ENCODE measurements at places on chromosomes 5 and 9.

- no peak for DNase-seq
Measured at GRCh38 chr5:89309268-89309667, 426.3 kb upstream of the MEF2C start.

- no peak for DNase-seq
Measured at GRCh38 chr5:35709688-35710087, 92.0 kb downstream of the SPEF2 start.

DNA sequence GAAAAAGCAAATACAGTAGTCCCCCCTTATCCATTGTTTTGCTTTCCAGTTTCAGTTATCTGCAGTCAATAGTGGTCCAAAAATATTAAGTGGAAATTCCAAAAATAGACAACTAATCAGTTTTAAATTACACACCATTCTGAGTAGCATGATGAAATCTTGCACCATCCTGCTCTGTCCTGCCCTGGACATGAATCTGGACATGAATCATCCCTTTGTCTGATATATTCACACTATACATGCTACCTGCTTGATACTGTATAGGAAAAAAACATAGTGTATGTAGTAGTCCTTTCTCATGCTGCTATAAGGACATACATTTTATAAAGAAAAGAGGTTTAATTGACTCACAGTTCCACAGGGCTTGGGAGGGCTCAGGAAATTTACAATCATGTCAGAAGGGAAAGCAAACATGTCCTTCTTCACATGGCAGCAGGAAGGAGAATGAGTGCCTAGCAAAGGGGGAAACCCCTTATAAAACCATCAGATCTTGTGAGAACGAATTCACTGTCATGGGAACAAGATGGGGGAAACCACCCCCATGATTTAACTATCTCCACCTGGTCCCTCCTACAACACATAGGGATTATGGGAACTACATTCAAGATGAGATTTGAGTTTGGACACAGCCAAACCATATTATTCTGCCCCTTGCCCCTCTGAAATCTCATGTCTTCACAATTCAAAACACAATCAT, 153.9 kb downstream of the ARRDC3 start:
- DNase-seq = no peak

DNA sequence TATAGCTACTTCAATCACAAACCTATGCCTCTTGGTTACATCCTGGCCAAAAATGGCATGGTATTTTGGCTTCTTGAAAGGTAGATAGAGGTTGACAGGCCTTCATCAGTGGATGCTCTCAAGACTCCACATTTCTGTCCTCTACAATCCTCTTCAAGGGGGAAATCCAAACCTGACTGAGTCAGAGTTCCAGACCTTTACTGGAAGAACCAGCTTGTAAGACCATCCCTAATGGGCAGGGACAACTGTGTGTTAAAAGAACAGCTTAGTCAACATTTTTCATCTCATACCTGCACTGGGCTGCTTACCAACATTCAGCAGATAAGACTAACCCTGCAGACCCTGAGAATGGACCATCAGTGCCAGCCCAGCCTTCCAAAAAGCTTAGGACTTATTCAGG, 155.7 kb downstream of the CDK5RAP2 start:
- no peak for DNase-seq

DNA sequence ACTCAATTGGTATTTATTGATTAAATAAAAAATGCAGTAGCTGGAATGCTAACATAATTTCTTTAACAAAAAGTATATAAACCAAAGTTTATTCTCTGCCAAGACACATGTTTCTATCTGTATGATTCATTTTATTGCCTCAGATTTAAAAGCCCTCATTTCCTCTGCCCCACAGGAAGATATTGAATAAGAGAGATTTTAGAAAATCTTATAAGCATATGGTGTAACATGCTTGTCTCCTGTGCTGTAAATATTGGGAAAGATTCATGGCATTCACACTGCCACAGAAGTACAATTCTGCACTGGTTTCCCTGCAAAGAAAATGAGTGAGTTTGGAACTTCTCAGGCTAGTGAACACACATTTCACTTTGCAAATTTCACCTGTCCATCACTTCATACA, 134.9 kb upstream of the FBXL7 start:
- DNase-seq = no peak

DNA sequence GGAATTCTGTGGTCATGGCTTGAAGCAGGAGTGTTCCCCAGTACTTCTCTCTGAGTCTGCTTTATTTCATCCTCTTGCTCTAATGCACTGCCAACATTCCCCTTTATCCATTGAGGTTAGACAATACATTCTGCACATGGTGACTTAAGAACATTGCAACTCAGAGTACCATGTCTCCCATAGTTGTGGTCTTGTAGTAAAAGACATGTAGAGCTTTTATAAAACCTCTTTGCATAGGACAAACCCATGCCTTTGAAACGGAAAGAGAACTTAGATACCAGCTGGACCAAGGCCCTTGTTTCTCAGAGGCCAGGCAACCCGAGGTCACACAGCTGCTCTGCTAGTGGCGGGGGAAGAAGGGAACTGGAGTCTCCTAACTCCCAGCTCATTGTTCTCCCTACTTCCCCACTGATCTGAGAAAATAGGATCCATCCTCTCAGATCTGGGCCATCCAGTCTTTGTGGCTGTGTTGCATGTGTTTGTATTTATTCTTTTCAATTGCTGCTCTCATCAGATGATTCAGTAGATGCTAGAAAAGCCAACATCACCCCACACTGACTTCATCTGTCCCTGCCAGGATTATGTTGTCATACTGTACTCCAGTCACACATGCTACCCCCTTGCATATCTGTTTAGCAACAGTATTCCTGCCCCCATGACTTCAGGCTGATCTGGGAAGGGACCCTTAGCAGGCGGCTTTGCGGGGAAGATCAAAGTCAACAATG, 236.9 kb downstream of the SAXO1 start:
- no peak for DNase-seq

GRCh38 chr5:84384604-84385575, at the start of gene EDIL3:
Gene EDIL3, minus strand, starts transcription at chr5:84384880. Its CDS starts 506 bp downstream, at chr5:84384374.
- no peak for DNase-seq

GRCh38 chr5:150131461-150131860, 24.2 kb downstream of the PDGFRB start:
- DNase-seq = no peak

DNA sequence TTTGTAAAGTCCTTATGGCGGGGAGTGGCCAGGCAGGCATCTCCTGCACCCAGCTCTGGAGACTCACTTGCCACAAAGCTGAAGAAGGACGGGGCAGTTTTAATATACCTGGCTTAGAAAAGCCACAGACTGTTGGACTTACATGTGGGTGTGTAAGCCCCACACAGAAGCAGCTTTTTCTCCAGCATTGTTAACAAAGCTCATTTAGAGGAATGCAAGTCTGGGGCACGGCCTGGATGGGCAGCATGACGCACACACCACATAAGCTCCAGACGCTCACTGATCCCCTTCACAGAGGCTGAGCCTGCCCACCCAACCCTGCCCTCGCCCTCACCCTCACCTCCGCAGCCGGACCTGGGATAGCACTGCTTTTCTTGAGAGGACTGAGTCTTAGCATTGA, 58.0 kb upstream of the PDE8B start:
- no peak for DNase-seq

GRCh38 chr5:144189800-144190429, 19.2 kb downstream of the KCTD16 start:
- peak; percentile 70 for DNase-seq

DNA sequence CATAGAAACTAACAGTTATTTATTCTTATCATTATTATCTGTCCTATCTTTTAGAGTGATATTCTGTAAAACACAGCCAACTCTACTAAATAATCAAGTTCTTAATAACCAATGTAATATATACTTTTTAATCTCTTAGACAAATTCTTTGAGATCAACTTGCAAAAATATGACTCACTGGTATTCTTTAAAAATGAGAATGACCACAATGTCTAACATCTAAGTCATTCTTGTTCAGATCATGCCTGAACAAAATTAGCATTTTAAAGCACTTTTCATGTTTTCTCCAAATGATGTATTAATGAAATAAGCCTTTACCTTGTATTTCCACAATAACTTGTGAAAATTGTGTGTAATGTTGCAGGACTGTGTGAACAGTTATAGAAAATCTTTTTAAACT, 356.9 kb upstream of the RGMB start:
- DNase-seq = no peak

DNA sequence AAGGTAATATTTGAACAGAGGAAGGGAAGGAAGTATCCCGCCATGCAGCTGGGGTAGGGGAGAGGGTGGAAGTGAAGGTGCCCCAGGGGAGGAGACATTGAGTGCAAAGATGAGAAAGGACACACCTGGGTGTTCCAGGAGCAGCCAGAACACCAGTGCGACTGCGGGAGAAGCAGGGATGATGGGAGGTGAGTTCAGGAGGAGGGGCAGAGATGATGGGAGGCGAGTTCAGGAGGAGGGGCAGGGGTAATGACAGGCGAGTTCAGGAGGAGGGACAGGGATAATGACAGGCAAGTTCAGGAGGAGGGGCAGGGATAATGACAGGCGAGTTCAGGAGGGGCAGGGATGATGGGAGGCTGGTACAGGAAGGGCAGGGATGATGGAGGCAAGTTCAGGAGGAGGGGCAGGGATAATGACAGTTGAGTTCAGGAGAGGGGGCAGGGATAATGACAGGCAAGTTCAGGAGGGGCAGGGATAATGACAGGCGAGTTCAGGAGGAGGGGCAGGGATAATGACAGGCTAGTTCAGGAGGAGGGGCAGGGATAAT, 17.2 kb upstream of the SPOCK1 start:
- DNase-seq = no peak

DNA sequence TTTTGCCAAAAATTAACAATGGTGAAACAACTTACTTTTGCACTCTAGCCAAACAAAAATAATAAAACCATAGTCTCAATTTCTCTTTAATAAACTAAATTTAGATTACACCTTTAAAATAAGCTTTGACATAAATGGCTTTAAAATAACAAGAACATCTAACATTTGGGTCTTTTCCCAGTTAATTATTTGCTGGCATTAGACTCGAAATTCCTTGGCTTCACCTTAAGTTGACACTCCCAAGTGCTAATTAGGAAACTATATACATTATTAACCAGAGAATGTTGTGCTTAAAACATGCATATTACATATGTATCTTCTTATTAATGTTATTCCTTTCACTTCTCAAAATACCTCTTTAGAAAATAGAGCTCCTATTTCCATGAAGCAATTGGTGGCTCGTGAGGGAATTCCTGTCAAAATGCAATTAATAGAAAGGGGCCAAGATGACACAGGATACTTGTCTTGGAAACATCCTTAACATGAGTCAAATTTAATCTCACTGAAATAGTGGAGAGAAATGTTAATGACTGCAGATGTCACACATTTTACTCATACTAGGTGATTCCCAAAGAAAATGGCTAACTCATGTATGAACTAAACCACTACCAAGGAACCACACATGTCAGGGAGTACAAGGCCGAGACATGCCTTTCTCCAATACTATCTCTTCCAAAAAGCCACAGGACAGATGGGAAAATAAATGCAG, 932.9 kb upstream of the DMAC1 start:
- DNase-seq = no peak

DNA sequence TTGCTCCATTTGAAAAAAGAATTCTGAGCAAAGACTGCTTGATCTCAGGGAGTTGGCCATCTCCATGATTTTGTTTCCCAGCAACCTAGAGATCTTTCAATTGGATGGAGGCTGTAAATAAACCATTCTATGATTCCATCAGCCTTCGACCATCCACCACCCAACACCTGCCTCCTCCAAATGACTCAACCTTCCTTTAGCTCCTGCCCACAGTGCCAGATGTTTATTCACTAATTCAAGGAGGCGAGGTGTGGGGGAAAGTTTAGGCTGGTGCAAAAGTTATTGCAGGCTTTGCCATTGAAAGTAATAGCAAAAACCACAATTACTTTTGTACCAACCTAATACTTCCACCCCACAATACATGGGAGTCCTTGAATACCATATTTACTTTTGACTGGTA, 327.5 kb downstream of the CAAP1 start:
- DNase-seq = no peak

DNA sequence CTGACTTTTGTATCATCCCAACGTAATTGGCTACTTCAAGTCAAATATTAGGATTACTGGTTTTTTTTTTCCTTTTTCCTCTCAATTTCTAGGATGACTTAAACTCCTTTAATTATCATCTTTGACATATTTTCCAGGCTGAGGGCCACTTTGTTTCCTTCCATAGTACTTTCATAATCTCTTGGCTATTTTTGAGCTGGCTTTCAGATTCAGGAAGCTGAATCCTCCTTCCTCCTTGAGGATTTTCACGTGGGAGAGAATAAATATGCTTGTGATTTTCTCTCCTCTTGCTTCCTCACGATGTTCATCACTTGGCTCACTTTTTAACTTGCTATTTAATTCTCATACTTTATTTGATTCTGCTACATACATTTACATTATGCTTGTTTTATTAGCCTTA, 88.1 kb downstream of the ITGA1 start:
- DNase-seq = no peak

- no peak for DNase-seq
Measured at GRCh38 chr9:20398536-20399338, 223.6 kb downstream of the MLLT3 start.

DNA sequence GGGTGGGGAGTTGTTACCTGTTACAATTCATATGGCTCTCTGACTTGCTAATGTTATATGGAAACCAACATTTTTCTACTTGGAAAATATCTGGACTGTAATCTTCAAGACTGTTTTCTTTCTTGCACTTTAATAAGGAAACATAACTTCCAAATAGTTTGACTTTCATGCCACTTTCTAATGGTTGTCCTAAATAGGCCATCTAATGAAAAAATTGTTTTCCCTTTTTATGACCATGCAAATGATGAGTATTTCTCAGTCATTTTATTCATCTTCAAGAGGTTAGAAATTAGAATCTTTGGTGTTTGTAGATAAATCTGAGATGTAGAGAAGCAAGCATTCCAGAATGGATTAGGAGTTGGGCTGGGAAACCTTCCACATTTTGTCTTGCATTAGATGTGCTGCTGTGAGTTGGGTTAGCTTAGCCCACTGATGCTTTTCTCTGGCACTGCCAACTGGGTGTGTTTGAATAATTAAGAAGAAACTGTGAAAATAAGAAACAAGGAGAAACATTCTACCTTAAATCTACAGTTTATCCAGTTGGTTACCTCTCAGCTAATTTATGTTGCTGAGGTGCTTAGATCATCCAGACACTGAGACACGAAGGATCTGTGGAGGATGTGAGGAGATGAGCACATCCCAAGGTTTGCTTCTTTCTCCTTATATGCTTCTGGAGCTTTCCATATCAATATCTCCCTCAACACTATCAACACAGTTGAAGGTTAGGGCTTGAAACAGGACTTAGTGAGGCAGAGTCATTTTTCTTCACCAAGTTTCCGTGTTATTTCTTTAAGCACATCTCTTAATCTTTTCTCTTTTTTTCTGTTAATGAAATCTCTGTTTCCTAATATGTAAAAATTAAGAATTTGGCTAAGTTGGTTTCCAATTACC, 2.7 kb downstream of the RASGRF2 start:
- DNase-seq = no peak

DNA sequence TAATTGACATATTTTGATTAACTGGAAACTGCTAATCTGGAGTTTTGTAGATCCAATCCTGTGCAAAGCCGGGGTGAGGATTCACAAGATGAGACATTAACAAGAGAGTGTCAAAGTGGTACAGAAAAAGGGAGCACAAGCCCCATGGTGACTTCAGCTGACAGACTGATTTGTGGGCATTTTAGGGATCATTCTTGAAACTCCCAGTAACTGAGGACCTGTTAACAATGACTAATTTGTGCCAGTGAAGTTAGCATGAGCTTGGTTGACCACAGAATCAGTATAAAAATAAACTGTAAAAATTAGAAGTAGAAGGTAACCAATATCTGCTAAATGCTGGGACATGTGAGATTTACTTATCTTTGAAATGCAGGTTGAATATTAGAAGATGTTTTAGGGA, 1578.3 kb downstream of the EFNA5 start:
- no peak for DNase-seq

- DNase-seq = no peak
Measured at GRCh38 chr5:175082346-175082745, 358.0 kb downstream of the MSX2 start.

All from activated T-cell treated with anti-CD3 and anti-CD28 coated beads, Interleukin-2, amount 50 U/mL, for 24 hours (primary cell).